Peyer's patch (tissue), 4 donors: ENCODE measurements at places on chromosomes 2 and 18.

- no peak for DNase-seq
These were observed 170.6 kb downstream of the FHOD3 start for GRCh38 chr18:36468161-36468560.

DNA sequence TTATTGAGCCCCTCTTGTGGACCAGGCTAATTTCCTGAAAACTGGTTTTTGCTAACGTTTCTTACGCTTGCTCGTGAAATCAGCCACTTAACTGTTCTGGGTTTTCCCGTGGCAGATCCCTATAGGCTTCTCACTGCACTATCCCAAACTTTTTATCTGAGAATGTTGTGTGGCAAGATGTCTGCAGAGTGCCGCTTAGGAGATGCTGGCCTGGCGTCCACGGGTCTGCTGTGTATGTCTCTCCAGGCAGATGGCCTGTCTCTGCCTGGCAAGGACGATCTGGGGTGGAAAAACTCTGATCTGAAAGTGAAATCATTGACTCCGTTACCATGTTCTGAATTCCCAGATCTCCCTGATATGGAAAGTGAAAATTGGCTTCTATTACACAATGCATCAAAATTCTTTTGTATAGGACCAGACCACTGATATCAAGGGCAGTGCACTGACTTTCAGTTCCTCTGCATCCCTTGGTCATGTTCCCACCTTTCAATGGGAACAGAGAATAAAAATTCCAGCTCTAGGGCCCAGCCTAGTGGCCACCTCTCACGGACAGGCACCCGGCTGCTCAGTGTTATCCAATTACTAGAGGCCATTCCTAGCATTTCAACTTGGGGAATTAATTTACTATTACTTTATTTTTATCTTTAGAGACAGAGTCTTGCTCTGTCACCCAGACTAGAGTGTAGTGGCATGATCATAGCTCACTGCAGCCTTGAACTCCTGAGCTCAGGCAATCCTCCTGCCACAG is 154.6 kb downstream of the ACOXL start:
- no peak for DNase-seq

DNA sequence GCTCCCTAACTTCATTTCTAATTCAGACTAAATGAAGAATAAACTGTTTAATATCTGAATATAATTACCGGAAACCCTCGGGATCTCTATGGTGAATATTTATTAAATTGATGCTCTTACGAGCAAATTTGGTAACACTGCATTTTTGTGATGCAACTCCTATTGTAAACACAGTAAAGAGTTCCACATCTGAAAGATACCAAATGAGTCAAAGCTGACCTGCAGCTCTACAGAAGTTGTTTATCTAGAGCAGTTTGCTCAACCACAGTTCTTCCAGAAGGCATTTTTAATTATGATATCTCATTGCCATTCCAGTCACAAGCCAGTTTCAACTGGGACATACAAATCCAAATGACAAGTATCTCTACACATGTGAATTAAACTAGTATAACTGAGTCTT is 129.7 kb downstream of the PKP4 start:
- no peak for DNase-seq

- no peak for DNase-seq
These were observed 14.3 kb upstream of the C2orf80 start for GRCh38 chr2:208204166-208204565.

DNA sequence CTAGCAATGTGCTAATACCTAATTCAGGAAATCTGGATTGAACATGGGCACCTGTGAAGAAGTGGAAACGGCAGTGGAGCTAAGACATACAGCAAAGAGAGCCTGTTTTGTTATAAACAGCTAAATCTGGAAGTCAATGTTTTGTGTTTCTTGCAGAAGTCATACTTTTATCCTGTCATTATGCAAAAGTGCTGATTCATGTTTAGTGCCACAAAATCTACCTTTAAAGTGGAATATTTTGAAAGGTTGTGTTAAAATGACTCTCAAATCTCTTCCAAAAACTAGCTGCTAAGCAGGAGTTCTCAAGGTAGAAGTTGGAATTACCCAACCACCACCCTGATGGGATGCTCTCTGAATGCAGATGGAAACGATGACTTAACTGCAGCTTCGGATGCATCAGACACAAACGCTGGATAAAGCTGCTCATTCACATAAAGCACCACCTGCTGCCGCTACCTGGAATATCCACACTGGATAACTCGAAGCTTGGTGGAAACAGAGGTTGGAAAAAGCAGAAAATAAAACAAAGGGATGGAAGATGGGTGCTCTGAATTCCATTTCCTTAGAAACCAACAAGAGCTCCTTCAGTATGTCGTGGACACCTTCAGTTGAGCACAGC is 132.6 kb upstream of the ZNF236 start:
- DNase-seq = peak; percentile 3

DNA sequence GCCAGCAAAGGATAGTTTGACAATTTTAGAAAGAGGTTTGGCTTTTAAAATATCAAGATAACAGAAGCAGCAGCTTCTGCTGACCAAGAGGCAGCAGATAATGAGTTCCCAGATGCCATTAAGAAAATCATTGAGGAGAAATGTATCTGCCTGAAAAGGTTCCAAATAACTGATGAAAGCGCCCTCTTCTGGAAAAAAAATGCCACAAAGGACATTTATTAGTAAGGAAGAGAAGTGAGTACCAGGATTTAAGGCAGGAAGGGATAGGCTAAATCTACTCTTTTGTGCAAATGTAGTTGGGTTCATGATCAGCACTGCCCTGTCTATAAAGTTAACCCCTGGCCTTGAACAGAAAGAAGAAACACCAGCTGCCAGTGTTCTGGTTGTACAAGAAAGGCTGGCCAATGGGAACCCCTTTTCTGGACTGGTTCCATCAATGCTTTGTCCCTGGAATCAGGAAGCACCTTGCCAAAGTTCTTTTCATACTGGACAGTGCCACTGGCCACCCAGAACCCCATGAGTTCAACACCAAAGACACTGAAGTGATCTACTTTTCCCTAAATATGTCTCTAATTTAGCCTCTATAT is 40.6 kb downstream of the DHX57 start:
- DNase-seq = no peak
